ENCODE measurements at places on chromosomes 7 and 10. TPM values are rescaled to one million over a fixed set of nuclear protein-coding genes. Genes with fewer than 3 reads are reported as not detected.

- DNase-seq: no peak
- no peaks in the 10 kb centered on the region for H3K4me1 ChIP-seq
- H3K4me3 ChIP-seq: no peak overlapping the region
- no peak overlapping the region for H3K27ac ChIP-seq
Measured at GRCh38 chr10:112005044-112005443, 178.5 kb downstream of the GPAM start.

DNA sequence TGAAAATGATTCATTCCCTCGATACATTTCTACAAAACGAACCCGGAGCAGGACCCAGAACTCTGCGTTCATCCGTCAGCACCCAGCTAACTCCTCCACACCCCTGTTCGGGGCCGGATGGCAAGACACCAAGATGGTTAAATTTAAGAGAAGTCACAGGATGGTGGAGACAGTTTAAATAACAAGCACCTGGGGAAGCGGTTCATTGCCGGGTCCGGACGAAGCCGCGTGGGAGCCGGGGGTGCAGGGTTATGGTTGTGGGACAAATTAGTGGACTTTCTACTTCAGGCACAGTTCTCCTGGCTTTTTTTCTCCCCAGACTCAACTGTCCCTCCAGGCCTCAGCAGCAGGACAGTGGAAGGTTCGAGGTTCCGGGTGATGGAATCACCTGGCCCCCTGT is 45.4 kb downstream of the ASB13 start:
- H3K4me3 ChIP-seq: no peak overlapping the region
- H3K27me3 ChIP-seq: peaks cover 4% of the 10 kb centered on the region
- no peak for DNase-seq

DNA sequence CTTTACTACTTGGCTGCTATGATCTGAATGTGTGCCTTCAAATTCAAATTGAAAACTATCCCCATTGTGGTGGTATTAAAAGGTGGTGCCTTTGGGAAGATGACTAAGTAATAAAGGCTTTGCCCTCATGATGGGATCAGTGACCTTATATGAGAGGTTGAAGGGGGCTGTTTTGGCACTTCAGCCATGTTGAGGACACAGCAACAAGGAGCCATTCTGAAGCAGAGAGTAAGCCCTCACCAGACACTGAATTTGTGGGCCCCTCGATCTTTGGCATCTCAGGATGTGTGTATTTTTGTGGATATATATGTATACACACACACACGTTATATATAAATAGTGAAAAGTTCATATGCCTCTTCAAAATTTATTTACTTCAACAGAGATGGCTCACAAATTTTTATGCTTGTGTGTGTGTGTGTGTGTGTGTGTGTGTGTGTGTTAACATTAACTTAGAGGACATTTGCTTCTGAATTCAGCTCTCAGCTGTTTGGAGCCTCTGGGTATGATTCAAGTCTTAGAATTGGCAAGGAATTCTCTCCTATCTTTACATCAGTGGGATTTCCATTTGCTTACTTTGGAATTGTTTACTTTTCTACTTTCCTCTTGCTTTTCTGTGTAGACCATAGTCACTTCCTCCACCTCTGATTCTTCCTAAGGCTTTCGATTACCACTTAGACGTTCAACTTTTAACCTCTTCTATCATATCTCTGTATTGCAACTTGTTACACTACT is 66.6 kb downstream of the MAGI2 start:
- no peak overlapping the region for H3K4me3 ChIP-seq
- DNase-seq: no peak
- H3K27me3 ChIP-seq: no peaks in the 10 kb centered on the region
- H3K27ac ChIP-seq: no peak overlapping the region

- H3K4me1 ChIP-seq: peaks cover 13% of the 10 kb centered on the region
- no peak overlapping the region for H3K27ac ChIP-seq
- H3K27me3 ChIP-seq: peaks cover 8% of the 10 kb centered on the region
- H3K36me3 ChIP-seq: no peaks in the 10 kb centered on the region
- no peak for DNase-seq
Measured at GRCh38 chr10:114370199-114370598, 34.1 kb downstream of the AFAP1L2 start.

DNA sequence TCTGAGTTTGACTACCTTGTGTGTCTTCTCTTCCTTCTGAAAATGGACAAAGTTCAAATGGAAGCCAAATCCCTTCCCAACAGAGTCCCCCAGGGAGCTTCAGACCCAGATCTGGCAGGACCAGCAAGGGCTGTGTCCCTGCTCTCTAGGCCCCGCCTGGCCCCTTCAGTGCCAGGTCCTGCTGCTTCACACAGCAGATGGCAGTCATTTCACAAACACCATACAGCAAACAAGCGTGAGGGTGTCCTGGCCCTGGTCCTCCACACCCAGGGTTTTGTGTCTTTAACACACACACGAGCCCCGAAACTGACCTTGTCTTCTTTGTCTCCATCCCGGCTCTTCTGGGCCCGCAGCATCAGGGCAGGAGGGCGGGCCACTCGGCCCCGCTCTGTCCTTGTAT is 145.0 kb downstream of the TCERG1L start:
- no peak for DNase-seq
- no peaks in the 10 kb centered on the region for H3K27me3 ChIP-seq
- no peak overlapping the region for H3K27ac ChIP-seq
- H3K4me1 ChIP-seq: no peaks in the 10 kb centered on the region
- H3K36me3 ChIP-seq: no peaks in the 10 kb centered on the region

Gene NOS3
- total RNA-seq: 10.8 TPM

DNA sequence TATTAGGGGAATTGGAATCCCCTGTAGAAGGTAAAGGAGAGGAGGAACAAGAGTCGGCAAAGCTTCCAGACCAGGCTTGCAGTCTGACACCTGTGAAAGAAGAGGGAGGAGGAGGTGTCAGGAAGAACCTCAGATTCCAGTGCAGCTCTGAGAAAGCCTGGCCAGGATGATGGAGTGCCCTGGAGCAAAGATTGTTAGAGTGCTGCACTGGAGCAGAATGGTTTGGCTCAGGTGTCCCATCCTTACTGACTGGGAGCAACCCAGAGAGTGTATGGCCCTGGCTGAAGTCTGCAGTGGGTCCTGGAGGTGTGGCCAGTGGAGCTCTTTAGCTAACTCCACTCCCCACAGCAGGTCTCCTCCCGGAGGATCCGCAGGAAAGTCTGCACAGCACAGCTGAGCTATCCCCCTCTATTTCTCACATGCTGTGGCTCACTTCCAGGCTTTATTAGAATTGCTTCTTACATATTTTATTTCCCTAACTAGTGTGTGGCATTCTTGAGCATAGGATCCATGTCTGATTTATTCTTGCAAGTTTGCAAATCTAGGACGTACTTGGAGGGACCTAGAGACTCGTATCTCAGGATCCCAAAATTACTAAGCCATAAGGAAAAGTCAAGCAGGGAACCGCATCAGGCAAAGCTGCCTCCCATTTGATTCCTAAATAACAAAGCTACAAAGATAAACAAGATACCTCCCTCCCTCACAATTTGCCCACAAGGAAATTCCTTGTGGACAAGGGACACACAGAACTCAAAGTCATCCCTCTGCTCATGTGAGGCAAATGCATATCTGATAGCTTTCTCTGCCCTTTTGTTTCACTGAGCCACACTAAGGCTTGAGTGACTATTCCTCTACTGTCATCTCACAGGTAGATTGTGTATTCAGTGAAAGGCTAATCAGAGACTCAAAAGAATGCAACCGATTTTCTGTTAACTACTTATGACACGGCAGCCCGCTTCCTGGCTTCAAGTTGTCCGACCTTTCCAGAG is 58.8 kb downstream of the VIM start:
- no peak for DNase-seq
- H3K36me3 ChIP-seq: no peaks in the 10 kb centered on the region

GRCh38 chr10:125407000-125407502 is 246.7 kb upstream of the CTBP2 start:
- H3K4me3 ChIP-seq: no peak overlapping the region
- no peaks in the 10 kb centered on the region for H3K27me3 ChIP-seq
- DNase-seq: no peak
- H3K4me1 ChIP-seq: no peaks in the 10 kb centered on the region

All from activated CD8-positive, alpha-beta memory T cell treated with anti-CD3 and anti-CD28 coated beads, Interleukin-2, amount 10 ng/mL, durations not matched to agents 7 days and 5 days (primary cell).